ENCODE measurements at places on chromosomes 2 and 18.

DNA sequence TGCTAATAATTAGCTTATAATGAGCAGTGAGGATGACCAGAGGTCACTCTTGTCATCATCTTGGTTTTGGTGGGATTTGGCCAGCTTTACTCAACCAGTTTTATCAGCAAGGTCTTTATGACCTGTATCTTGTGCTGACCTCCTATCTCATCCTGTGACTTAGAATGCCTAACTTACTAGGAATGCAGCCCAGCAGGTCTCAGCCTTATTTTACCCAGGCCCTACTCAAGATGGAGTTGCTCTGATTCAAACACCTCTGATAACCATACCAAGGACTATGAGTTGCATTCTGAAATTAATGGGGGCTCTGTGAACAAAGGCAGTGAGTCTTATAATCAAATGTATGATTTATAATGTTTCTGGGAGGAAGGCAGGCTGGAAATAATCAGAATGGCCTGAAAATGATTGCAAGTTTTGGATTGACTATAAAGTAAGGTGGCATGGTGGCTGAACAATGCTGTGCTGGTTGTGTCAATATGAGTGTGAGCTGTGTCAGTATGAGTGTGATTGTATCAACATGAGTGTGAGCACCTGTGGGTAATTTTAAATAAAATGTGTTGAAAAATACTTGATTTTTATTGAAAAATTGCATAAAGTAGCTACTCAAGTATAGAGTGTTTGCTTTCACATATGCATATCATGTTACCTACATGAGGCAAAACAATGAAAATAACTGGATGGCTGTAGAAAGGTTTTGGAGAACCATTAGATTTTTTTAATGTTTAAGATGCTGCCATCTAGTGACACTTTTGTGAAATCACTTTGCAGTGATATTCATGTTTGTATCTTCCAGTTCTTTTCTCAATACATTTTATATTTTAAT lies 103.0 kb downstream of the KYNU start:
- no peak for DNase-seq

GRCh38 chr2:168084288-168084687 lies 163.1 kb downstream of the STK39 start:
- no peak for DNase-seq

GRCh38 chr2:176709149-176709951 lies 440.1 kb downstream of the MTX2 start:
- no peak for DNase-seq

DNA sequence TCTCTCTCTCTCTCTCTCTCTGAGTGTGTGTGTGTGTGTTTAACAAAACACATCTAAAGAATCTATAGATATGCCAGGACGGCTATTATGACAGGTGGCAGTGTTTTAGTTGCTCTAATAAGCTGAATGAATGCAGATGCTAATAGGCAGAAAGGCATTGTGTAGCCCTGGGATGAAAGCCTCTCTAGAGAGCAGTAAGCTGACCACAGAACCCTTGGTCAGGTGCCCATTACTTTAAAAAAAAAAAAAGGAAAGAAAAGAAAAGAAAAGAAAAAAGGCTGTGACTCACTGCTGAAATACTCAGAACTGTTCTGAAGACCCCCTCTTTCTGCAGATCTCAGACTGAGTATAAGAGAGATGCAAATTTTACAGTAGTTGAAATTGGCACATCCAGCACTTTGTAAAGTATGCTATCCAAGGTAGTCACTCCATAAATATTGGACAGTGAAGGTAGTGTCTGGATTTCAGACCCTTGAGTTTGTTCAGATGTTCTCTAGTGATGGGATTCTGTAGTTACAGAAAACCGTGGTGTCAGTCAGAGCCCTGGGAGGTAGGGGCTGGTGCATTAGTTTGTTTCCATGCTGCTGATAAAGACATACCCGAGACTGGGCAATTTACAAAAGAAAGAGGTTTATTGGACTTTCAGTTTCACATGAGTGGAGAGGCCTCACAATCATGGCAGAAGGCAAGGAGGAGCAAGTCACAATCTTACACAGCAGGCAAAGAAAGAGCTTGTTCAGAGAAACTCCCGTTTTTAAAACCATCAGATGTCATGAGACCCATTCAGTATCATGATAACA lies 30.9 kb downstream of the OSBPL6 start:
- DNase-seq = no peak

DNA sequence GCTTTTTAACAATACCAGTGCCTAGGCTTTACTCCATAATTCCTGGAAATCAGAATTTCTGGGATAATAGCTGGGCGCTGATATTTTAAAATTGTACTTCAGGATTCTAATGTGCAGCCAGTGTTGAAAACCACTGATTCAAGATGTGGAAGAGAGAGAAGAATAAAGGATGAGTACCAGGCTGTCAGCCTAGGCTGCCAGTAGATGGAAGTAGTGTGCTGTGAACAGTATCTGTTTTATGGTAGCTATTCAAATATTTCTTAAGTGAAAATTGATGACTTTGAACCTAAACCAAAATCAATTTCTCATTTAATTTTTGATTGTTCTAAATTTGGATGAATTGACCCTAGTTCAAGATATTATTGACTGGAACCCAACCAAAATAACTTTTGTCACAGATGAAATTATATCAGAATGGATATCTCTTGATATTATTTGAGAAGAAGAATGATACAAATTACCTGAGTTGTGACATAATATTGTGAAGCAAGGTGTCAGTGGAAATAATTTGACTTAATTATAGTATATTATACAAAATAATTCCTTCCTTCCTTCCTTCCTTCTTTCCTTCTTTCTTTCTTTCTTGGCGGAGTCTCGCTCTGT lies 88.0 kb downstream of the COMMD1 start:
- DNase-seq = peak; percentile 2
